ENCODE measurements at places on chromosomes 7 and 10. TPM values are rescaled to one million over a fixed set of nuclear protein-coding genes. Genes with fewer than 3 reads are reported as not detected.

Gene EBLN1
- not detected for total RNA-seq

DNA sequence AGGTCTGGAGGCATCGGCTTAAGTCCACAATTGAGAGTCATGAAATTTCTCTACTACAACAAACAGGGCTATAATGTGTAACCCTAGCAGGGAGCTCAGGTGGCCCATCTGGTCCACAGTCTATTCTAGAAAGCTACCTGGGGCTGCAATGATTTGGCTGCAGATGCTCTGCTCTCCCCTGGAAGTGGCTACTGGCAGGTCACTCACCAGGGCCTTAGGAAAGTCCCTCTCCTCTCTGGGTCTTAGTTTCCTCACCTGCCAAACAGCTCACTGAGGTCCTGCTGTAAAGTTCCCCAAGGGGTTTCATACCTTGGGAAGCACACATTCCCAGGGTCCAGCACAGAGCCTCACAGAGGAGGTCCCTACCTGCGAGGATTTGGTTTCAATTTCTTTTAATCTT, 2.5 kb downstream of the IGFBP3 start:
- DNase-seq, result no peak

Gene SPDYE11
- not detected for total RNA-seq

Gene CCDC126
- total RNA-seq, result 14.9 TPM

- peak; percentile 60 for DNase-seq
Observed at GRCh38 chr10:122127943-122128342, 139.0 kb downstream of the TACC2 start.

- peak; percentile 16 for DNase-seq
Observed at GRCh38 chr7:148699024-148699781, 500 bp downstream of the CUL1 start.

DNA sequence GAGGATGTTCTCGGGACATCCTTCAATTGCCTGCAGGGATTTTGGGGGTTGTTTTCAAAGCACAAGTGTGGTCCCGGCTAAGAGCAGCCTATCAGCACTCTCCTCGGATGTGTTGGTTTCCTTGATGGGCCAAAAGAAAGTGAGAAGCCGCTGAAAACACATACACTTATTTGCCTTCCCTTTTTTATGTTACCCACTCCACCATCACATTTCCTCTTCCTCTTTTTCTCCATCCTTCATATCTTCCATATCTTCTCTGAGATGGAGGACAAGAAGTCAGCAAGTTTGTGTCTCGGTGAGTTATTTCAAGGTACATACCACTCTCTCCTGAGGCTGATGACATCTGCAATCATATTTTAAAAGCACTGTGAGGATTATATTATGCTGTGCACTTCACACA, 64.0 kb downstream of the ZNF33B start:
- DNase-seq, result no peak

Gene AKR1C3
- total RNA-seq, result 120 TPM

- no peak for DNase-seq
Observed at GRCh38 chr7:139339025-139339424, 2.1 kb upstream of the FMC1 start.

- no peak for DNase-seq
Observed at GRCh38 chr7:43006008-43006407, 73.8 kb downstream of the MRPL32 start.

GRCh38 chr7:40701836-40702551, 567.2 kb downstream of the SUGCT start:
- no peak for DNase-seq

GRCh38 chr7:52799817-52800216, 235.6 kb upstream of the POM121L12 start:
- no peak for DNase-seq

DNA sequence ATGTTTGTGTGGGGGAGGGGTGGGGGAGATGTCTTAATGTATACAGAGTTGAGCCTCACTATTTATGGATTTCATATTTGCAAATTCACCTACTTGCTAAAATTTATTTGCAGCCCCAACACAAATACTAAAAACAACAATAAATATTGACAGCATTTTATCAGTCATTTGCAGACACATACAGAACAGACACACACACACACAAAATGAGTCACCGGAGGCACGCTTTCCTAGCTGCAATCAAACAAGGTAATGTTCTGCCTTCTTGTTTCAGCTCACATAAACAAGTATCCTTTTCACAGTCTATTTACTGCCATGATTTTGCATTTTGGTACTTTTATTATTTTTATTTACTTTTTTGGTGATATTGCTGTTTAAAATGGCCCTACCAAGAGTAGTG, 88.5 kb downstream of the IPMK start:
- no peak for DNase-seq

DNA sequence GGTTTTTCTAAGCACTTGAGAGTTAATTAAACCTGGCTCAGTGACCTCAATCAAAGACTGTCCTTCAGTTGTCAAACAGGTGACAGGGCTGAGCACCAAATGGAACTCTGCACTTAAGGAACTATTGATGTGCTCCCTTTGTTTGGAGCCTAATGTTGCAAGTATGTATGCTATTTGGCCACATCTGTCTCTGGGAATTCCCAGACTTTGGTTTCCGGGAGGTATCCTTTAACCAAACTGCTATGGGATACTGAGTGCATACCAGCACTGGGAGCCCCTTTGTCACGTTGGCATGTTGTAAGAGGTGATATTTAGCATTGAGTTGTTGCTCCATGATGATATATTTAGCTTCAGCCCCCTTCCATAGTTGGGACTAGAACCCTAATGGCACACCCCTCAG, 25.2 kb downstream of the ASZ1 start:
- DNase-seq, result no peak

- DNase-seq, result peak; percentile 29
Observed at GRCh38 chr7:27419581-27420177, 177.1 kb downstream of the EVX1 start.

GRCh38 chr7:155530601-155531000, 15.8 kb downstream of the CNPY1 start:
- DNase-seq, result no peak

GRCh38 chr10:34538281-34538829, 276.7 kb downstream of the PARD3 start:
- DNase-seq, result no peak

Gene GLCCI1
- total RNA-seq, result 3.0 TPM

Gene VIPR2
- not detected for total RNA-seq

GRCh38 chr7:130063036-130063435, 7.3 kb upstream of the KLHDC10 start:
- peak; percentile 31 for DNase-seq

Gene CYTH3
- 34.8 TPM for total RNA-seq

Gene EIF5AL1
- total RNA-seq, result 0.72 TPM

DNA sequence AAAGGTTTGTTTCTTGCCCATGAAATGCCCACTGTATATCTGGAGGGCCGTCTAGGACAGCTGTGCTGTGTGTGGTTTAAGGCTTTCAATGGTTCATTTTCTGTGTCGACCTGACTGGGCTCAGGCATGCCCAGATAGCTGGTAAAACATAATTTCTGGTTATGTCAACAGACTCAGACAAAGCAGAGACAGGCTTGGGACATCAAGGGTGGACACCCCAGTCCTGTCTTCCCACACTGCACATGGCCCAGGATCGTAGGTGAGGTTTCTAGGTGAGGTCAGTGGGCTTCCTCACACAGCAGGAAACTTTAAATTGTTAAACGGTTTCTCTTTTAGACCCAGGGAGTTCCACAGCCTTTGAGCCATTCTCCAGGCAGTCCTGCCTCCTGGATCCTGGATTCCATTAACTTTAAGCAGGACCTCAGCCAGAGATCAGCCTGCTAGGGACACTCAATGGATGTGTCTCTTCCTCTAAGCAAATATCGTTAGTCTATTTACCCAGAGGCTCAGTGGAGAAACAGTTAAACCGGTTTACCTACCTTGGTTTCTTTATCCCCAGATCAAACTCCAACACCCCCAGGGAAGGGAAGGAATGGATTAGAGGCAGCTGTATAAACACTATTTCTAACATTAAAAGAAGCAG, 66.4 kb downstream of the ST8SIA6 start:
- DNase-seq, result no peak

- no peak for DNase-seq
Observed at GRCh38 chr10:90112681-90113080, 411.3 kb downstream of the KIF20B start.

Gene CHN2
- 2.3 TPM for total RNA-seq

DNA sequence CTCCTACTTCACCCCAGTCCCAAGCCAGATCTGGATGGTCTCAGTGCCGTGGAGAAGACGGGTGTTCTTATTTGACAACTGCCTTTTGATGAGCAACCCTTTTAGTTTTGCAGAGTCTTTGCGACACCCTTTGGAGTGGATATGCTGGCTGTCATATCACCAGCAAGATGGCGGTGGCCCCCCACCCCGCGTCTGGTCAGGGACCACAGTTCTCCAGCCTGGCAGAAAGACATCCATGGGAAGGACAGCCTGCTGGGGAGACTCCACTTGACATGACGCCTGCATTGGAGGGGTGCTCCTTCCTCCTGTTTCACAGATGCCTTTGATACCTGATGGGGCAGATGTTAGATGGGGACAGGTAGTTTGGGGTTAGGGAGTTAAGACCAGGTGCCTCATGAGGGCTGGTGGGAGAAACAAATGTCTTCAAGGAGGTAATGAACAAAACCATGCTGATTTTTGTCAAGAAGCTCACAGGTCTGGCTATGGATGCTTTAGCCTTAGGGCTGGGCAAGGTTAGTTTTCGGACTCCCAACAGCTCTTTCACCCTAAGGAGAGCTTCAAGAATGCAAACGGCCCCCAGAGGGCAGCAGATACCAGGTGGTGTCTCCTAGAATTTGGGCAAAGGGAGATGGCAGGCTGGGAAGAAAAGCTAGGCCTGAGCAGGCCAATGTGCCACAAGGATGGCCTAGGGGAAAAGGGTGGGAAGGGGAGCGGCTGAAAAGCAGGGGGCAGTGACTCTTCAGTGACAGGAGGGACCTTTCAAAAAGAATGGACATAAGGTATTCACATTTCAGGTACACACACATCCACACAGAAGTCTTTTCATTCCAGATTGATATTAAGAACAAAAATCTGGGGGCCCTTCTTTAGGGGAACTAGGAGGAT, 95.2 kb downstream of the CLEC2L start:
- DNase-seq, result peak; percentile 24

- DNase-seq, result no peak
Observed at GRCh38 chr10:61452655-61453641, at the start of gene TMEM26. TMEM26 (minus strand) TSS chr10:61453381; CDS start chr10:61453081, 300 bp downstream.

- DNase-seq, result no peak
Observed at GRCh38 chr7:124168616-124169015, 135.7 kb upstream of the TMEM229A start.

DNA sequence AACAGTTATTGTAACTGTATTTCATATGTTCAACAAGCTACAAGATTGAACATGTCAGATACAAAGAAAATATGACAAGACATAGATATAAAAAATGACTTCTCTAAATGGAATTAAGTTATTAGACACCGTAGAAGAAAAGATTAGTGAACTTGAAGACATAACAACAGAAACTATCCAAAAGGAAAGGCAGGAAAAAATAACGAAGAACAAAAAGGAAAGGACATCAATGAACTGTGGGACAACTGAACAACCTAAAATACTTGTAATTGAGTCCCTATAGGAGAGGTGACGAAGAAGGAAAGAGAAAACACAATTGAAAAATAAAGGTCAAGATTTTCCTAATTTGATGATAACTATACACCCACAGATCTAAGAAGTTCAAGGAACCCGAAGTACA, 32.3 kb downstream of the UPF2 start:
- DNase-seq, result no peak

- no peak for DNase-seq
Observed at GRCh38 chr7:103799298-103799697, 190.2 kb downstream of the RELN start.

Gene OPTN
- 76.6 TPM for total RNA-seq

DNA sequence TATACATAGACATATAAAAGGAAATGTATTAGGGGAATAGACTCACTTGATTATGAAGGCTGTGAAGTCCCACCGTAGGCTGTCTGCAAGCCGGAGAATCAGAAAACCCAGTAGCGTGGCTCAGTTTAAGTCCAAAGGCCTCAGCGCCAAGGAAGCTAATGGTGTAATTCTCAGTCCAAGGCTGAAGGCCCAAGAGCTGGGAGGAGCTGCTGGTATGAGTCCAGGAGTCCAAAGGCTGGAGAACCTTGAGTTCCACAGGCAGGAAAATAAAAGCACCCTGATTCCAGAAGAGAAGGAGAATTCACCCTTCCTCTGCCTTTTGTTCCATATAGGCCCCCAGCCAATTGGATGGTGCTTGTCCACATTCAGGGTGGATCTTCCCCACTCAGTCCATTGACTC, 166.2 kb upstream of the TAC1 start:
- no peak for DNase-seq
